ENCODE measurements at places on chromosomes 4 and X.

GRCh38 chr4:130808492-130808891, 1712.5 kb downstream of the C4orf33 start:
- DNase-seq = no peak

DNA sequence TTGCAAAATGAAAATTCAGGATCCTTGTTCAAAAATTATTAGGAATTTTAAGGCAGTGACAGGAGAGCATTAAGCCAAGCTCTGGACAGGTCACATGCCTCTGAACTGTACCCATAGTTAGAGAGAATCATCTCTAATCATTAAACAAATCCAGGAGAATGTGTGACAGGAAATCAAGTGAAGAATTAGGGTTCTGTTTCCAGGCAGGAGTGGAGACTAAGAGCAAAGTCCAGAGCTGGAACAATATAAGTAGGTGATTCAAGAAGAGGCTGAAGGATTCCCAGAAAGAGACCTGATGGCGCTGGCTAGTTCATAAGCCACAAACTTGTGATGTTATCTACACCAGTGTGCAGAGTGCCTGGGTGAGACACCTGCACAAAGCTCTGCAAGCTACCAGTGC, 104.6 kb upstream of the PRKG2 start:
- no peak for DNase-seq

DNA sequence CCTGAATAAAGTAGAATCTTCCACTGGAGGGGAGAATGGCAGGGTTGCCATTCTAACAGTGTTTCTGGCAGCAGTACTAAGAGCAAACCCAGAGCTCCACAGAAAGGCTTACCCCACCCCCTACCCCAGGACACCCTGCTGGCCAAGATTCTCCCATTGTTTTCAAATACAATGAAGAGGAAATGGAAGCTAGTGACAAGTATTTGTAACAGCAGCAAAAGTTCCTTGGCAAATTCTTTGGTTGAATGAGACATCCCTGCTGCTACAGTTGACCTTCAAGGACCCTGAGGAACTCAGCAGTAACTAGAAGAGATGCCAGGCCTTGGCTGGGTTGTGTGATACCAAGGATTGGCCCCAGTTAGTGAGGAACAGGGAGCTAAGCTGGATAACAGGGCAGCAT, 124.2 kb upstream of the DGKK start:
- DNase-seq = no peak

GRCh38 chr4:79857811-79858210, 215.2 kb downstream of the ANTXR2 start:
- no peak for DNase-seq

DNA sequence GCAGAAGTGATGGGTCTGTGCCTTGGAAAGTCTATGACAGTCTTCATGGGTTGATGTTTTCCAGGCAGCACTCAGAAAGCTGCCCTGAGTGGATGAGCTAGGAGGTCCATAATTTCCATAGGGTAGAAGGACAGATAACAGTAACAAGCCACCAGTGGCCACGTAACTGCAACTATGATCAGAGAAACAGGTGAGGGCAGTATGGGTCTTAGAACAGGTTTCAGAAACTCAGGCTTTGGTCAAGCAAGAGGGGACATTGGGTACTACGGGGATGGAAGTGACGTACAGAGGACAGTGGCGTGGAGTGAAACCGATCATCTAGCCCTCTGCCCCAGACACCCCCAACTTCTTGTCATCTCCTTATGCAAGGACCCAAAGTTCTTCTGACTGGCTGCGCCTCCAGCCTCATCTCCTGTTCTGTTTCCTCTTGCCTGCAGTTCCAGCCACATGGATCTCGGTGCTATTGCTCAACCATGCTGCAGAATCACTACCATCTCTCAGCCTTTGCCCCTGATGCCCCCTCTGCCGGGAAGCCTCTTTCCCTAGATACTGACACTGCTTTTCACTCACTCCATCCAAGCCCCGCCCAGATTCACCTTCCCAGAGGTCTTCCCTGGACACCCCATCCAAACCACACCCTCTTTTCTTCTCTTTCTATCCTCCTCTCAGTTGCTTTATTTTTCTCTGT, 123.4 kb downstream of the MFAP3L start:
- DNase-seq = no peak

GRCh38 chr4:70277121-70277520, 34.7 kb downstream of the CSN3 start:
- DNase-seq = no peak

GRCh38 chr4:185244763-185245162, 35.4 kb downstream of the SNX25 start:
- DNase-seq = no peak

- DNase-seq = no peak
Observed at GRCh38 chr4:89029591-89029990, 27.4 kb downstream of the FAM13A start.

GRCh38 chr4:156598138-156598681, 373.4 kb downstream of the PDGFC start:
- DNase-seq = no peak

DNA sequence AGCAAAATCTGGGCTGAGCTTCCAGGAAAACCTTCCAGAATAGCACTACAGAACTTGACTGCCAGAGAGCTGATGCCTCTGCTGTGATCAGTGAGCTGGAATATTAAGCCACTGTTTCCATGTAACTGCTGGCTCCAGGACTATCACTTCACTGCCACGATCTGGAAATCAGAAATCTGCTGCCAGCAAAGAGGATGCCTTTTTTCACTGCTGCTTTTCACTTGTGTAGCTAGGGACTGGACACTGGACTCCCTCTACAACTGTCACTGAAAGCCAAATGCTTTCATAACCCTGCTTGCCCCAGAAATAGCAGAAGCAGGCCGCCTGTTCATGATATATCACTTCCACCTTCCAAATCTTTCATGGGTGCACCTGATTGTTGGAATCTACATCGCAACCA, 9.4 kb upstream of the AP1S2 start:
- no peak for DNase-seq

GRCh38 chr4:161256172-161256571, 907.6 kb downstream of the FSTL5 start:
- DNase-seq = no peak

DNA sequence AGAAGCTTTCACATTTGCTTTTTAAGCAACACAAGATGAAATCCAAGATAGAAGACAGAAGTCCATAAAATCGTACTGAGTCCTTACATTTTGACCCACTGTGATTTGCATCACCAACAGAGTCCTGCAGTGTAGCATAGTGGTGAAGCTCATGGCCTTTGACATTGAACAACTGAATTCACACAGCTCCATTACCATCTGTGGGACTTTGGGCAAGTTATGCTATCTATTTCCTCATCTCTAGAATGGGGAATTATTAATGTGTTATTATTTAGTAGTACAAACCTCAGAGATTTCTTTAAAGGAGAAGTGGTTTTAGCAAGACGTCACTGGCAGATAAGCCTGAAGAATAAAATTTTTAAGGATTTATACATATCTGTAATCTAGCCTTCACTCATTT, 10.7 kb downstream of the GPRIN3 start:
- no peak for DNase-seq

GRCh38 chrX:99073551-99073950, 1336.5 kb downstream of the PCDH19 start:
- DNase-seq = no peak

DNA sequence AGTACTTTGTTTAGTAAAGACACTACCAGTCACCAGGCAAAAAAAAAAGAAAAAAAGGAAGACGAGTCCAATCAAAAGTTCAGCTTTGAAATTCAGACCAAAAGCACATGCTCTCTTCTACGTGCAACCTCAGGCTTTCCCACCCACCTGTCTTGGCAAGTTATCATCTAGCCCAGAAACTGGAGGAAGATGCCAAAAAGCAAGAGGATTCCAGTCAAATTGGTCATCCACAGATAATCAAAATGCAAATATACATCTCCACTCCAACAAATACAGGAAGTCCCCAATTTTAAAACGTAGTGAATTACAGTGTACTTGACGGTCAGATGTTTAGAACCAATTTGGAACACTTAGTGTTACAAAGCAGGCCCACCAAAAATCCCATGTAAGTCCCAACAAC, 96.5 kb downstream of the PALLD start:
- DNase-seq = no peak

DNA sequence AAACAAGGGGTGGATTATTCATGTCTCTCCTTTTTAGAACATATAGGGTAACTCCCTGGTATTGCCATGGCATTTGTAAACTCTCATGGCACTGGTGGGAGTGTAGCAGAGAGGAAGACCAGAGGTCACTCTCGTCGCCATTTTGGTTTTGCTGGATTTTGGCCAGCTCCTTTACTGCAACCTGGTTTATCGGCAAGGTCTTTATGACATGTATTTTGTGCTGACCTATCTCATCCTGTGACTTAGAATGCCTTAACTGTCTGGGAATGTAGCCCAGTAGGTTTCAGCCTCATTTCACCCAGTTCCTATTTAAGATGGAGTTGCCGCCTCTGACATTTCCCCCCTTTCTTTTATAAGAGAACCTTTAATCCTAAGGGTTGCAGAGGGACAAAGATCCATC, 45.8 kb downstream of the MGST2 start:
- DNase-seq = no peak
